ENCODE measurements at places on chromosomes 2 and 18. TPM values are rescaled to one million over a fixed set of nuclear protein-coding genes. Genes with fewer than 3 reads are reported as not detected.

The CD8B2 gene
- total RNA-seq: not detected

The UGT1A4 gene
- 0.12 TPM for total RNA-seq

The SERPINB8 gene
- total RNA-seq: 13.2 TPM

The LOXHD1 gene
- total RNA-seq: not detected

The GYPC gene
- not detected for total RNA-seq

The SPATA3 gene
- not detected for total RNA-seq

The ABCG8 gene
- total RNA-seq: not detected

The GDF7 gene
- 0.09 TPM for total RNA-seq

The LYG2 gene
- total RNA-seq: not detected

The SP5 gene
- total RNA-seq: 0.06 TPM

The DAW1 gene
- total RNA-seq: 3.2 TPM

The SLC5A7 gene
- not detected for total RNA-seq

The MC5R gene
- not detected for total RNA-seq

The LINC00305 gene
- total RNA-seq: not detected

The MAP4K4 gene
- 105 TPM for total RNA-seq

The DCAF17 gene
- total RNA-seq: 8.6 TPM

The HOXD10 gene
- total RNA-seq: 5.4 TPM

The FOXD4L1 gene
- total RNA-seq: 0.31 TPM

The PLCL1 gene
- total RNA-seq: not detected

The SKA1 gene
- 11.9 TPM for total RNA-seq

The COLEC11 gene
- 0.70 TPM for total RNA-seq

Data from A549 treated with Mapracorat at 1 μM for 4 hours (cell line).